ENCODE measurements at places on chromosomes 6 and 20.

DNA sequence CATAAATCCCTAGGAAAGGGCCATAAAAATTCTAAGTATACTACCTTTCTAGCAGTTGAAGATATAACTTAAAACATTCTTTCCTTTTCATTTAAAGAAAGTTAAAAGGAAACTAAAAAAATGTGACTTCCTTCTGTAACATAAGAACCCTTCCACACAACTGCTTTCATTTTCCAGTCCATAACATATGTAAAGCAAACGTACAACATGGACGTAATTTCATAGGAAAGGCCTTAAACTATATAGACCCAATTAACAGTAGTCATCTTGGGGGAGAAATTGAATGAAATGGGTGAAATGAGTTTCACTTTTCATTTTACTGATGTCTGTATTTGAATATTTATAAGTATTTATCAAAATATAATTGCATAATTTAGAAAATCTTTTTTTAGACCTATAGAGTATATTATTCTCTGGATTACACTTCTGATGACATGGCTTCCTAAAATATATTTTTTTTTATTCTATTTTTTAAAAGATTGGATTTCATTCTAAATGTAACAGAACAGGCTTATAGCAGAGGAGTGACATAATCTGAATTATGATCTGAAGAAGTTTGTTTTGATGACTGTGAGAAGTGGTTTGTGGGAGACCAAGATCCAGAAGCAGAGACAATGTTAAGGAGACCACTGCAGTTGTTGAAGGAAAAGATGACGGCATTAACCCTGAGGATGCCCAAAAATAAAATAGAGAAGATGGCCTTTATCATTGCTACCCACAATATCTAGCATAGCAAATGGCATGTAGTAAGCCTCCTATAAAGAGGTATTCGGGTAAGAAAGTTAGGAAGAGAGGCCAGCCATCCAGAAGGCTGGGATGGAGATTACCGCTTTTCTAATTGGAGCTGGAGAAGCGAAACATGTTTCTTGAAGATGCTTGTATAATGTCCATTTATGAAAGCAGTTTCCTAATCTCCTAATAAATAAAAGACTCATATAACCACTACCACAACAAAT lies 260.4 kb downstream of the PTPRK start:
- DNase-seq = no peak

GRCh38 chr20:3757268-3757667 lies 10.3 kb downstream of the ADISSP start:
- no peak for DNase-seq

DNA sequence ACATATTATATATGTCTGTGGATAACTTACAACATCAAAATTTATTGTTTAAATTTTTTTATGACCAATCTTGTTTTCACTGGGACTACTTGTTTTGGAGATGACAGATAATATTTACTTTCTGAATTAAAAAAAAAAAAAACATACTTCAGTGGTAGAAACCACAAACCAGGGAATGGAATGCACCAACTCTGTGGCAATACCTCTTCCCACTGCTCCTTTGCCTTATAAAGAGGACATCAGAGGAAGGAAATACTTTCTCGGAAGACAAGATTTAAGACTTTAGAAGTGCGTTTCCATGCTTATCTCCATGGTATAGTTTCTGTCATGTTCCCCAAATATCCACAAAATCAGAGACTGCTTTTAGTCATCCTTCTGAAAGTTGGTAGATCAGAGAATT lies 1241.1 kb upstream of the EYS start:
- DNase-seq = no peak

DNA sequence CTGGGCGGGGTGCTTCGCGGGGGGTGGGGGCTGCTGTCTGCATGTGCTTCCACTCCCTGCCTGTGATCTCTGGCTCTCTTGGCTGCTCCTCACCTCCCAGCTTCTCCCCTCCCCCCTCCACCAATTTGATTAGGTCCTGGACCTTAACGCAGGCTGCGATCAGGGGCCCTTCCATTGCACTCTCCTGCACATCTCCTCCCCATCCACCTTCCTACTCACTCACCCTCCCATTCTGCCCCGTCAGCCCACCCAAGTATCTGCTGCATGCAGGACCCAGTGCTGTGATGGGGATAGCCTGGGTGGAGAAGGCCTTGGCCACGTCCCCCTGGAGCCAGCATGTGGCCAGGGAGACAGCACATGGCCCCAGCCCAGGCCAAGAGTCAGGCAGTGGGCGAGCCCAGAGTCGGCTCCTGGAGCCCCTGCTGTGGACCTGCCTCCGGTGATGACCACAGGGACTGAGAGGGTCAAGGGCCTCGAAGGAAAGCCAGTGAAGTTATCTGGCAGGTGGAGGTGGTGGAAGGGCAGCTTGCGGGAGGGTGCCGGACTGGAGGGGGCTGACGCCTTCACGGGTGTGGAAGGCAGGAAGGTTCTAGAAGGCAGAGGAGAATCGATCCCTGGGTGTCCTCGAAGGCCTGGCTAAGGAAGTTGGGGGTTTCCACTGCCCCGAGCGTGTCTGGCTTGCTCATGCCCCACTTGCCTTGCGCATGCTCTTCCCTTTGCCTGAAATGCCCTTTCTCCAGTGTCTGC lies 40.7 kb downstream of the SRC start:
- no peak for DNase-seq

GRCh38 chr6:80094017-80094416 lies 12.5 kb upstream of the BCKDHB start:
- DNase-seq = no peak

- DNase-seq = peak; percentile 49
These were observed 15.0 kb upstream of the MAFB start for GRCh38 chr20:40703975-40704530.

GRCh38 chr6:733431-734219 lies 40.7 kb upstream of the EXOC2 start:
- no peak for DNase-seq

- no peak for DNase-seq
These were observed 2.5 kb downstream of the SCML4 start for GRCh38 chr6:107821591-107821990.

- no peak for DNase-seq
These were observed 7.6 kb downstream of the SCRT2 start for GRCh38 chr20:668050-668449.

- no peak for DNase-seq
These were observed 327.9 kb upstream of the QKI start for GRCh38 chr6:163086624-163086920.

- DNase-seq = no peak
These were observed 901.0 kb upstream of the MAP3K7 start for GRCh38 chr6:91487696-91488392.

DNA sequence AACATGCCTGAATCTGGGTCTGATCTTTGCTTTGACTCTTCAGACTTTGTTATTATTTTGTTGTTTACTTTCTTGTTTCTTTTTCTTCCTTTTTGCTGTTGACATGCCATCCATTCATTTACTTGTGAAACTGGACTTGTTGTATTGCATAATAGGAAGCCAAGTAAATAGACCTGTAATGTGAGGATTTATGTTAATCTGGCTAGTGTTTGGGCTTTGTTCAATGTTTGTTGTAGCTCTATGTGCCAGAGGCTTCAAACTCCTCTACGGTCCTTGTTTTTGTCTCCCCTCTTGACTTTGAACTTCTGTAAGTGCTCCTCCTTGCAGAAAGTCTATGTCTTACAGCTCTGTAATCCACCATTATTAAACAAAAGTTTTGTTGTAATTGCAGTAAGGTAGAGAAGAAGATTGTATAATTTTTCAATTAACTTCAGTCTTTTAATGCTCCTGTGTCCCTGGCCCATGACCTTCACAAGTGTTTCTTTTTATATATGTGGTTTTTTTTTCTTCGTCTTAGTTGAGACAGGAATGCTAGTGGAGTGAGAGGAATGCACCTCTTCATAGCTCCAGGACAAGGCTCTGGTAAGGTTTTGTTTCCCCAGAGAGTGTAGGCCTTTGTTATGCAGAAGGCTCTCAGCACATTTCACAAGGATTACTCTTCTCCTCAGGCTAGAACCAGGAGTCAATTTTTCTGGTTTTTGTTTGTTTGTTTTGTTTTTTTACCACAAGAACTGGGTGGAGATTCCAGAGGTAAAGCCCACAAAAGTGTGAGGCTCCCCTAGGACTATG lies 1061.8 kb upstream of the CITED2 start:
- peak; percentile 74 for DNase-seq

DNA sequence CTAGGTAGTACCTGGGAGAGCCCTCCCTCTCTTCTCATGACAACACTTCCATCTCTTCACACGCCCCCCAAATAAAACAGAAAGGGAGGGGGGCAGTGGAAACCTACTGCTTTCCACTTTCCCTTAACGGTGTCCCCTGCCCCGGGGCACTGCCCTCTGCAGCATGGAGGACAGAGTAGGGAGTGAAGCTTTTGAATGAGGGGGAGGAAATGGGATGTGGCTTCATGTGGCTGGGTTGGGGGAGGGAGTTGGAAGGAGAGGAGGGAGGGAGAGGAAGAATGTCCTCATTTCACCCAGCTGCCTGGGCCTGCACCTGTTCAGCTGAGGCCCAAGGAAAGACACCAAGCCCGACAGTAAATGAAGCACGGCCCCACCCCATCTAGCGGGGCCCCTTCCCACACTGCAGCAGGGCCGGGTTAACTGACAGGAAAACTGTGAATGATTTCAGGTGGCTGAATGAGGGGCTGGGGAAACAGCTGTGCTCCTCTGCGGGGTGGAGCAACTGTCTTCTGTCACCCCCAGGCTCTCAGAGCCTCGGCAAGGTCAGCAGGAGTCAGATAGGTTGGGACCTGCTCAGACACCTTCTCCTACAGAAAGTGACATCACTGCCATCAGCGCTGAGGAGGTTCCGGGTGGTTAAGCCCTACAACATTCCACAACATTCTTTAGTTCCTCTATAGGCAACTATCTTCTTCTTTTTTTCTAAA lies 40.0 kb upstream of the TAF8 start:
- peak; percentile 60 for DNase-seq

DNA sequence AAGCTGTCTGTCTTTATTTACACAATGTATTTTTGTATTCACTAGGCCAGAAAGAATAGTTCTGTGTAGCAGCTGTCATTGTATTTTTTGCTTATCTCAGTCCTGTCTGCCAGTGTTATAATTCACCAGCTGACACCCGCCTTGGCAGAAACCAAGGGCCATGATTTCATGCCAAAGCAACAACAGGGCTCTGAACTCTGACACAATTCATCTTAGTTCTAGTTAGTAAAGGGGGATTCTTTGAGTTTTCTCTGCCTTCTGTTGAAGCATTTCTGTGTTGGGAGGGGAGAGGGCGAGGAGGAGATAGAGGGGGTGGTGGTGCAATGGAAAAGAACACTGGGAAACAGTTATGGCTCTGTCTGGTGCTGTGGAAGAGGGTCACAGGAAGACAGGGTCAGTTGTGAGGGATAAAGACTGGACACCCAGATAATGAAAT lies 684.6 kb upstream of the MARCKS start:
- no peak for DNase-seq

DNA sequence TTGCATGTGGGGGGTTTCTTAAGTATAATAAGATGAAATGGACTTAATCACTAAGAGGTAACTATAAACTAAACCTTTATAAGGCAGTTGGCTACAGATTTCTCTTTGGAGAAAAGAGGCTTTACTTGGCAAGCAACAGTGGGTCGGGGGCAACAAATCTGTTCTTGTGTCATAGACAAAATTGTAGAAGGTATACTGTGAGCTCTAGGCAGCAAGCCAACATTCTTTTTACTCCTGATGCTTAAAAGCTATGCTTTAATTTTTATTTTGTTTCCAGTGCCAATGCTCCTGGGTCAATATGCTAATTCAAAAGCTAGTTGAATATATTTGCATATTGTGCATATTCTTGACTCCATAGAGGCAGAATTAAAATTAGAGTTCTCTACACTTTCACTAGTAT lies 495.4 kb downstream of the BTBD3 start:
- no peak for DNase-seq

DNA sequence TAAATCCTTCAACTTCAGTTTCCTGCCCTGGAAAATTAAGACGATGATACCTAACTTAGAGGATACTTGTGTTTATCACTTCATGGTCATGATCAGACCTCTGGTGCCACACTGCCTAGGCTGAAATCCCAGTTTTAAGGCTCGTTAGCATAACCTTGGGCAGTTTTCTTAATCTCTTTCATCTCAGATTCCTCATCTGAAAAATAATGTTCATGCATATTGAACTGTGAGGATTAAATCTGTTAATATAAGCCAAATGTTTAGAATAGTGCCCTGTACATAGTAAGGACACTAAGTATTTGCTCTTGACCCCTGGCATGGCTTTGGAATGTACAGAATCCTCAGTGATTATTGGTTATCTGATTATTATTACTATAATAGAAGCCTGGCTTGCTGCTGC lies 79.7 kb downstream of the OGFRL1 start:
- DNase-seq = no peak

GRCh38 chr6:16907991-16908390 lies 146.7 kb upstream of the ATXN1 start:
- DNase-seq = no peak

DNA sequence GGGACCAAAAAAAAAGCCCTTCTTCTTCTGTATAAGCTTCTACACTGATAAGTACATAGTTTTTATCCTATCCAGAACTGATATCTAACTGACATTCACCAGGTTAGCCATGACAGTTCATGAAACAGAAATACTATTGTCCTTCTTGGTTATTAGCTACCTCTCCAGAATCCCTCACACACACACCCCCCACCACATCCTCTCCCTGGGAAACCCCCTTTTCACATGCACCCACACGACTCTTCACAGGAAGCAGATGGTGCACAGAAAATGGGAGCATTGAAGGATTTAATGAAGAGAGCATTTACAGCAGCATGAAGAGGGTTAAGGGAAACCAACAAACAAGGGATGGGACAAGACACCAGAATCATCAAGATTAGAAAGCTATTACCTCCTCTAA lies 88.9 kb downstream of the FHL5 start:
- no peak for DNase-seq

DNA sequence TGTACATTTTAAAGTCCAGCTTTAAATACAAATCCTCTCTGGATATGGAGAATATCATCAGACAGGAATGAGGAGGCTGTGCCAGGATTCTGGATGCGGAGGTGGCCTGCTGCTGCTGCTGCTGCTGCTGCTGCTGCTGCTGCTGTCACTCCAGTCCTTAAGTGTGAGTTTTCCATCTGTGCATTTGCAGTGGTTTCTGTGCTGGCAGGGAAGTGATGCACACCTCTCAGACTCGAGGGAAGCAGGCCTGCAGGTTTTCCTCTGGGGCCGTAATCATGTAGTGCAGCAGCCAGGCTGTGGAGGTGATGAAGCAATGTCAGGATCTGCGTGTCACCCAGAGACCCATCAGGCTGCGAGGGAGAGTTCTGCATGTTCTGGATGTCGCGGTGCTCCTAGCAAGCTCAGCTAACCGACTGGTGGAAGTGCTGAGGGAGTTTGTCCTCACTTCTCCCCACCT lies 32.0 kb downstream of the CFAP61 start:
- no peak for DNase-seq

DNA sequence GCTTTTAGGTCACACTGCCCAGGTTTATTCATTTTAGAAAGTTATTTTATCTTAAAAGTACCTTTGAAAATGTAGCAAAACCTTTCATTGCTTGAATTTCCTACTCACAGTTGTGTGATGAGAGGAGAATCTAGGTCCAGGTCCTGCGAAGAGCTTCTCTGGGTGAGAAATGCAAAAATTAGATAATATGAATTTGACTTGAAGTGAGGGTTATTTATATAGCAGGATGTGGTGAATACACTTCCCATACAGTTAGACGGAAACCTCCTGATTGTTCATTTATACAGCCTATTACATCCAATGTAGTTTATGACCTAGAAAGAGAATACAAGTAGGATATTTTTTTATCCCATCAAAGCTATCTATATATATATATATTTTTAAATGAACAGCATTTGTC lies 30.5 kb downstream of the CDKAL1 start:
- no peak for DNase-seq
